CD4-positive, CD25-positive, alpha-beta regulatory T cell (primary cell): ENCODE measurements at places on chromosomes 3 and 15. TPM values are rescaled to one million over a fixed set of nuclear protein-coding genes. Genes with fewer than 3 reads are reported as not detected.

GRCh38 chr15:62985768-62986167 is 56.8 kb upstream of the TPM1 start:
- no peak for DNase-seq

- no peak for DNase-seq
These were observed 76.8 kb upstream of the ARL6 start for GRCh38 chr3:97687734-97688133.

DNA sequence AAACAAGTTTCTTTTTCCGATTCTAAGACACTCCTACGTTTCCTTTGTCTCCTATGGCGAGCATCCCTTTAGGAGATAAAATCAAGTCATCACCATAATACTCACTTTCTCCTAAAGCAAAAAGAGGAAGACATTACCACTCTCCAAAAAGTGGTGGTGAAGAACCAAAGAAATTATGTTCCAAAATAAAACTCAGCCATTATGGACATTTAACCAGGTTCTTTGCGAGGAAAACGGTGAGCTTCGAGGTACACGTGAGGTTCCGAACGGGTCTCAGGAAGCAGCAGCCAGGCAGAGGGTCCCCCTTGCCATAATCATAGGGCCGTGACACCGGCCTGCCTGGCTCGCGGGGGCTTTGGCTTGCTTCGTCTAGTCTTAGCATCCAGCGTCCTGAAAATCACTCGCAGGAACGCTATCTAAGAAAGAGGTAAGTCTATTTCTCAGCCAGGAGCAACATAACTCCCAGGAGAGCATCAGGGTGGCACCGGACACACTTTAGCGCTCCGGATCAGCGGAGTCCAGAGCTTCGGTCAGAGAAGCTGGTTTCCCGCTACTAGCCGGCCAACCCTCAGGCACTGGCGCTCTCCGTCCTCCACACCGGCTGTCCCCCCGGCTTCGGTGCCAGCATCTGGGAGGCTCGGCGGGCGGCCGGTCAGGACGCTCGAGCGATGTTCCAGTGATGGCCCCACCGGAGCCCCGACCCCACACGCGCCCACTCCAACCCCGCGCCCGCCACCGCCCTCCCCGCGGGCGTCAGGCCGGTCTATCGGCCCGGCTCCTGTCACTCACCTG is 581 bp downstream of the IP6K1 start:
- no peak for DNase-seq

DNA sequence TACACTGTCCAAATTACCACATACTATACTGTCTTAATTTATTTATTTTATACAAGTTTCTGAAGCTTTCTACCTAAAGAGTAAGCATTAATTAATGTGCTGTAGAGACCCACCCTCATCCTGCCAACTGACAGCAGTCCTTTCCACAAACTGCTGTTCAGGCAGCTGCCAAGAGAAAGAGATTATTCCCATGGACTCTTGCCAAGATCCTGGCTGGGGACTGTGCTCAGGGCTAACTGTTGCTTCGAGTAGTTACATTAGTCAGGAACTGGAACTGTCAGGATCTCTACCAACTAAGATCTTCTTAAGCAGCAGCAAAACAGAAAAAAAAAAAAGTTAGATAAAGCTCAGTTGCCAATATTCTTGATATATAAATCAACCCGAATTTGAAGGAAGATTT is 398.8 kb downstream of the MECOM start:
- no peak for DNase-seq

- DNase-seq, result no peak
These were observed 7.6 kb upstream of the GRIP2 start for GRCh38 chr3:14547693-14548092.

DNA sequence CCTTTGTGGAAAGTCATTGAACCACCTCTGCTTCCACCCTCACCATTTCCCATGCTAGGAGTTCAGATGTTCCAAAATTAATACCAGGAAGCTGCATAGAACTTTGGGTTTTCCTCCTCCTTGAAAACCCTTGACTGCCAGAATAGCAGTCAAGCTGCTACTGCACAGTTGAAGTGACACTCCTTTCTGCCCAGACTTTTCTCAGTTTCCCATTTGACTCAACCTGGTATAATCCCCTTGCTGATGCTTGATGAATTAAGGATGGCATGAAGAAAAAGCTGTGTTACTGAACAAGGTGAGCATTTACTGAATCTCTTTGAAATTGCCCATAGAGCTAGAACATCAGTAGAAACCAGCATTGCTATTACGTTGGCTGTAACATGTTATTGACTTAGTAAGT is 286.0 kb downstream of the EDEM1 start:
- no peak for DNase-seq

DNA sequence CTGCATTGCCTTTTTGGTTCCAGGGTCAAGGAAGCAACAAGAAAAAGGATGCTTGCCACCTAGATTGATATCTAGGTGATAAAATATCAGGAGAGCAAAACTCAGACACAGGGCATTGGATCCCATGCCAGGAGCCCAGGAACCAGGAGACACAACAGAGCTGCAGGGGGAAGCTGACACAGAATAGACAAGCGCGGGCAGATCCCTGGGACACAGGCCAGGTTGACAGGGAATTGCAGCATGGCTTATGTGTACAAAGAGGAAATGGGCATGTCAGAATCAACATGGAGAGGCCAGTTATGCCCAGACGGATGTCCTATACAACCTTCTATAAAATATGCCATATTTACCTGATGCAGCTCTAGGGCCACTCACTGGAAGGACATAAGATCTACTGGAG is 84.2 kb downstream of the SEMA6D start:
- no peak for DNase-seq

Gene UBA7
- 201 TPM for total RNA-seq

Gene PLA2G4E
- total RNA-seq, result not detected

Gene MANF
- total RNA-seq, result 33.9 TPM

Gene SKOR1
- total RNA-seq, result 2.5 TPM

Gene SLC15A2
- total RNA-seq, result 1.8 TPM

Gene IP6K2
- 107 TPM for total RNA-seq

Gene CCR3
- total RNA-seq, result 6.0 TPM

Gene TMEM212
- not detected for total RNA-seq
